ENCODE measurements at places on chromosomes 13 and 19.

- DNase-seq, result no peak
Measured at GRCh38 chr13:60959427-60959826, 456.2 kb downstream of the PCDH20 start.

- peak; percentile 88 for DNase-seq
Measured at GRCh38 chr19:2273356-2274184, 8.4 kb downstream of the PEAK3 start.

GRCh38 chr13:73751290-73751689 is 382.9 kb downstream of the KLF12 start:
- no peak for DNase-seq

GRCh38 chr19:6219586-6220290 is 60.0 kb downstream of the MLLT1 start:
- no peak for DNase-seq

DNA sequence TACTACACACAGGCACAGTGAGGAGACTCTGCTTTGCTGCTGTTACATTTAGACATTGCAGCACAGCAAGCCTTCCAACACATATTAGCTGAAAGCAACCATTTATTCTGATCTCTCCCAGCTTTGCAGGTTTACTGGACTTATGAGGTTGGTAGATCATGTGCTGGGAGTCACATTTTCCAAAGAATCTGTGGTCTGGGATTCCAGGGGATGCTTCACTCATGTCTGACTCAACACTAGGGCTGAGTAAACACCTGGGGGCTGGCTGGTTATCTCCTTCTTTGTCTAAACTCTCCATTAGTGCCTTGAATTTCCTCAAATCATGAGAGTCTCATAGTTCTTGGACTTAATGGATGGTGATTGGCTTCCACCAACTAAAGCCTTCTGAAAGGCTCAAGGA is 5.4 kb upstream of the LGALS13 start:
- no peak for DNase-seq

Measured in Kasumi-1 (cell line).